ENCODE measurements at places on chromosomes 7 and 10.

GRCh38 chr7:28290496-28290895 lies 109.9 kb upstream of the JAZF1 start:
- DNase-seq: no peak

DNA sequence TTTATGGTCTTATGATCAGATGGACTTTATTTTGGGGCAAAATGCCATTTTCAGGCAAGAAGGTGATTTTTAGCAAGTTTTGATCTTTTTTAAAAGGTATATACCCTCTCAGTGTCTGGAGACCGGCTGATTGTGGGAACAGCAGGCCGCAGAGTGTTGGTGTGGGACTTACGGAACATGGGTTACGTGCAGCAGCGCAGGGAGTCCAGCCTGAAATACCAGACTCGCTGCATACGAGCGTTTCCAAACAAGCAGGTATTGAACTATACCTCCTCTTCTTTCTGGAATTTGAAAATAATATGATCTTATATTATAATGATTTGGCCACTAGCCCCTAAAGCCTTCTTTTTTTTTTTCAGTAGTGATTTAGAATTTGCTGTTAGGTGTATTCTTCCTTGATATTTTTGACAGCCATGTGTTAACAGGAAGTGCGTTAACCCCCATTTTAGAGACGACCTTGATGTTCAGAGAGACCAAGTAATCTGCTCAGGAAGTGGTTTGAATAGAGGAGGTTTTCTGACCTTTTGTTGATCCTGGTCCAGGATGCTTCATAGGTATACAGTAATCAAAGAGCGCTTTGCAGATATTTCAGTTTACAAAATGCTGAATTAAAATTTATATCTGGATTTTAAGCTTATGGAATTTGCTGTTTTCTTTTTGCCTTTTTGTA lies 6.2 kb downstream of the BUB3 start:
- DNase-seq: no peak

DNA sequence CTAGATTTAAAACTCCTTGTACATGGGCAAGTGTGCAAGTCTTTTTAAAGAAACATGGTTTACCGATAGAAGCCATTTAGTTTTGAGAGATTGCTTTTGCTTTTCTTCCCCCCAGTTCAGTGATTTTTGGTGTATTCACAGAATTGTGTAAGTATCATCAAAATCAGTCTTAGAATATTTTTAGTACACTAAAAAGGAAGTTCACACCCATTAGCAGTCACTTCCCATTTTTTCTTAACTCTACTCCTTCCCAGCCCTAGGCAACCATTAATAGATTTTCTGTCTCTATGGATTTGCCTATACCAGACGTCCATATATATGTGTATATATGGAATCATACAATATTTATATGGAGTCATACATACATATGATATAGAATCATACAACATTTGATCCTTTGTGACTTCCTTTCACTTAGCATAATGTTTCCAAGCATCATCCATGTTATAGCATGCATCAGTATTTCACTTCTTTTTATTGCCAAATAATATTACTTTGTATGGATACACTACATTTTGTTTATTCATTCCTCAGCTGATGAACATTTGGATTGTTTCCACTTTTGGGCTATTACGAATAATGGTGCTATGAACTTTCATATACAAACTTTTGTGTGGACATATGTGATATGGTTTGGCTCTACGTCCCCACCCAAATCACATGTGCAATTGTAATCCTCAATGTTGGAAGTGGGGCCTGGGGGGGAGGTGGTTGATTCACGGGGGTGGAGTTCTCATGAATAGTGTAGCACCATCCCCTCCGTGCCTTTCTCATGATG lies 16.5 kb upstream of the ARL4A start:
- no peak for DNase-seq

DNA sequence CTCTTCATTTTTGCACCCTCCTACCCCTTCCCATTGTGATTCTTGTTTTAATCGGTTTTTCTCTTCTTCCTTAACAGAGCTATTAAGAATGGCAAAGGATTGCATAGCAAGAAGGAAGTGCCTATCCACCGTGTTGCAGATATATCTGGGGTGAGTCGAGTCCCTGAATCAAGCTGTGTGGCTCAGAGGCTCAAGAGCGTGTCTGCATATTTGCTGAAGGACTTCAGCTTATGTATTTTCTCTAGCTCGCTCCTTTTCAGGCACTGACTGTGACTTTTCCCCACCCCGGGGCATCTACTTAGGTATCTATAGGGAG lies 126.6 kb downstream of the LRRC4 start:
- DNase-seq: no peak

DNA sequence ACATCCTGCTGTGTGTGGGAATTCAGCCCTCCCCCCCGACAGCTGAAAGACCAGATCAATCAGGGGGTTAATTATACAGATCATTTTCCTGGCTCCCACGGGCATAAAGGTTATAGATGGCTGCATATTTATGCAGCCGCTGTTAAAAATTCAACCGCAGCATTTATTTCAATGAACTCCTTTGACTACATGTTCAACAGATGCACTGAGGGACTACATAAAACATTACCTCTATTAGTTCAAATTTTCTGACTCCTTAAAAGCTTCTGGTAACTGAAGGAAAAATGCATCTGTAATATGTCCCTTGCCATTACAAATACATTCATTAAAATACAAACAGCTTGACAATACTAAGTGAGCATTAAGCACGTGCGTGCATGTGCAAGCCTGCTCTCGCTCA lies 49.7 kb upstream of the YAE1 start:
- DNase-seq: no peak

GRCh38 chr10:131009791-131010190 lies 301.7 kb downstream of the TCERG1L start:
- DNase-seq: no peak

- DNase-seq: no peak
These were observed 5.0 kb upstream of the LGI1 start for GRCh38 chr10:93752761-93753160.

GRCh38 chr7:70523989-70524351 lies 608.0 kb upstream of the GALNT17 start:
- DNase-seq: no peak

DNA sequence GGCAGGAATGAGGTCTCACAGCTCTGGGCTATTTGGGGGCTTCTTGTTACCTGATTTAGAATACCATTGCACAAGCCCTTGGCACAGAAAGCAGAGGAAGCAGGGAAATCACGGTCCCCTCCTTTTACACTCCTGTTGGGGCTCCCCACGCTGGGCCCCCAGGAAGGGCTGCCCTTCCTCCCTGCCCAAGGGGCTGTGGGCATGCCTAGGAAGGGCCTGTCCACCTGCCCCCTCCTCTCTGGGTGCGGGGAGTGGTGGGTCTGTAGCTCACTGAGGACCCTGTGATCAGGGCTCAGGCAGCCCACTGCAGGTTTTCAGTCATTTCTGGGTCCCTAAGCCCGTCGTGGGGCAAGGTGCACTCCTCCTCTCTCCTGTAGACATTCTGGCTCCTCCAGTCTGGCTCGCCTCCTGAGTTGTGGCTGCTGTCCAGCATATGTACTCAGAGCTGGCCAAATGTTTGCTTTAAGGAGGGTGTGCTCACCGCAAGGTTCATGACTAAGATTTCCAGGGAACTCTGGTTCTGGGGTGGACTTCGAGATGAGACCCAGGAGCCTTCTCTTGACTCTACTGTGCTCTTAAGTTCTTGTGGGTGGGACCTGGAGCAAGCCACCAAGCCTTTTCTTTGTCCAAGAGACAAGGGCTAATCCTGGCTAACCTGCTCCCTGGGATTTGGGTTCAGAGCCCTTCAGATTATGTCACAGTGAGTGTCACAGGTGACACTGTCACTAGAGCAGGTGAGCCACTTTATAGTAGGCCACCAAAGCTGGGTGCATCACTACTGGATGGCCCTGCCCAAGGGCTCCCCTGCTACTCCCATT lies 56.0 kb downstream of the TACR2 start:
- no peak for DNase-seq

DNA sequence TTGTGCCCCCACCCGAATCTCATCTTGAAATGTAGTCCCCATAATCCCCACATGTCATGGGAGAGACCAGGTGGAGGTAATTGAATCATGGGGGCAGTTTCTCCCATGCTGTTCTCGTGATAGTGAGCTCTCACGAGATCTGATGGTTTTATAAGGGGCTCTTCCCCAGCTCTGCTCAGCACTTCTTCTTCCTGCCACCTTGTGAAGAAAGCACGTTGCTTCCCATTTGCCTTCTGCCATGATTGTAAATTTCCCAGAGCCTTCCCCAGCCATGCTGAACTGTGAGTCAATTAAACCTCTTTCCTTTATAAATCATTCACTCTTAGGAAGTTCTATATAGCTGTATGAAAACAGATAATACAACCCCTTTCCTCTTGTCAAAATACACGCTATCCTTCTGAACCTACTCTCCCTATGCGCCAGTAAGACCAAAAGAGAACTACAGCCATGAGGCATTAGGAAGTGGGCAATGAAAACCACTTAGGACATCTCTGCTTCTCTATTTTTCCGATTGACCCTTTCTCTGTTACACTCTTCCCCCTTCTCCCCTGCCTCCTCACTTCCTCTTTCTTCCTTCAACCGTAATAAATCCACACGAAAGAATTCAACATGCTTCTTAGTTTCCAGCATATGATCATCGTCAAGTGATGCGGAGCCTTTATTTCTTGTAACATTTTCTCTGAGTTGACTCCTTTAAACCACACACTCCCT lies 101.2 kb upstream of the WDR11 start:
- no peak for DNase-seq

DNA sequence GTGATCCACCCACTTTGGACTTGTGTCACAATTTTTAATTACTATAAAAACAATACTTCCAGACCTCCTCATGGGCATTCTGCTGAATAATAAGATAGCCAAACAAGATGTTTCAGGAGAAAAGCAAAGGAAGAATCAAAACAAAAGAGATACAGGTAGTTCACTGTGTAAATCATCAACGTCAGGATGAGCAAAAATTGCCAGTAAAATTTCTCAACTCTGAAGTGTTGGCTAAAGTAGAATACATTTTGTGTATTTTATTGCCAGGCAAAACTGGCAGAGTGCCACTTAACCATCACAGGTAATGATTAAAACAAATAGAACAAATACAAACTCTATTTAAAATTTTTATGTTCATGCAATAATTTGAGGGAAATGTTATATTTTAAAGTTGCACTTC lies 24.8 kb downstream of the ABCB4 start:
- no peak for DNase-seq

- peak; percentile 64 for DNase-seq
These were observed 43.4 kb downstream of the PRF1 start for GRCh38 chr10:70558871-70559810.

- DNase-seq: no peak
These were observed at the start of gene WIPF3 for GRCh38 chr7:29806208-29806994. WIPF3 (plus strand) TSS chr7:29806508; CDS start chr7:29834725, 28,217 bp downstream.

- no peak for DNase-seq
These were observed 42.5 kb upstream of the LRGUK start for GRCh38 chr7:134084488-134085144.

GRCh38 chr7:105013221-105013815 lies 687 bp upstream of the KMT2E start:
- DNase-seq: peak; percentile 90

- DNase-seq: no peak
These were observed 11.3 kb upstream of the TOMM7 start for GRCh38 chr7:22833957-22834356.

GRCh38 chr10:77245953-77246352 lies 391.7 kb downstream of the KCNMA1 start:
- no peak for DNase-seq

DNA sequence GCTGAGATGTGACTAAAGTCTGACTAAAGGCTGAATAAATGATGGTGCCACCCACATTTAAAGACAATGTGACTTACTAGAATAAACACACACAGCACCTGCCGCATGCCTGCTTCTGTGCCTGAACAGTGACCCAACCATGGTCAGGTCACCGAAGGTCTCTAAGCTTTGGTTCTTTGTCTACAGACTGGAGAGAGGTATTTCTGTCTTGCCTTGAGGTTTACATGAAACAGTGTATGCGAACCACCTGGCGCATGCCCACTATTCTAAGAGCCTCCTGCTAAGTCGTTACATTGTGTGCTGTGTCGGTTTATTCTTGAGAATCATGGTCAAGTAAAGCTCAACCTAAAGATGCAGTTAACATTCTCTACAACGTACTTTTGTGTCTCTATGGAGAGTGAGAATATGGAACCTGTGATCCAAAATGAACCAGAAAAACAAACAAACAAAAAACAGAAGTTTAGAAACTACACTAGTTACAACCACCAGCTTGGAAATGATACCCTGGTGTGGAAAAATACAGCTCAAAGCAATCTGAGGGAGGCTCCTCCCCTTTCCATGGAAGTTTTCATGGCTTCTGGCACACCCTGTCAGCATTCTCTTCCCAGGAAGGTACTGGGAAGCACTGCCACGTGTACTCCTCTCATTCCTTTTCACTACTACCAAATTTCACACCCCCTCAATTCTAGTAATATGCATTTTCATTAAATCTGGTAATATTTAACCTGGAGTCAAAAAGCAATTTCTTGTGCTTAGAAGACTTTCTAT lies 40.0 kb downstream of the VOPP1 start:
- no peak for DNase-seq

DNA sequence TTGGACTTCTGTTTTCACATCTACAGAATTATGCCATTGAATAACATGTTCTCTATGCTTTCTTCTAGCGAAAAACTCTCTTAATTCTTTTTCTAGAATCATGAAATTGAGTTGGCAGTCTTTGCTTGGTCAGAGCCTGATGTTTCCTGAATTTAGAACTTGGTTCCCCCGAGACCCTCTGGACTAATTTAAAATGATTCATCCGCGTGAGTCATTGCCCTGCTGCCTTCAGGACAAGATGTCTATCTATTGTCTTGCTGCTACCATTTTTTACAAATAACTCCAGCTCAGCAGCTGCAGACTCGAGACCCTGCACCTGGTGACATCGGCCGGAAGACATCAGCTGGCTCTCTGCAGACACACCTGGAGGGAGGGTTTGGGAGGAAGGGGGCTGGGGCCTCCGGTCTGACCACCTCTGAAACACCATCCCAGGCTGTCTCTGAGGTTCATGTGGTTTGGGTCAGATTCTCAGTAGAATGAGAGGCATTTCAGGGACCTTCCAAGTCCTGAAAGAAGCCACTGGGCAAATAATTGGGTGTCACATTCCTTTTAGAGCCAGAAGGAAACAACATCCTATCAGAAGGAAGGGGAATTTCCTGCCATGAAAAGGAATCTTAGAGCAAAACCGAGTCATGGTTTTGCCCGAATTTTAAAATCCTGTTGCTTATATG lies 20.9 kb upstream of the KLF6 start:
- peak; percentile 32 for DNase-seq

All from activated T-cell treated with anti-CD3 and anti-CD28 coated beads for 24 hours (primary cell).